ENCODE measurements at places on chromosomes 5 and 9. TPM values are rescaled to one million over a fixed set of nuclear protein-coding genes. Genes with fewer than 3 reads are reported as not detected.

Gene TMEM252
- not detected for total RNA-seq

GRCh38 chr5:36054647-36055046 lies 12.0 kb downstream of the UGT3A2 start:
- no peaks in the 10 kb centered on the region for H3K36me3 ChIP-seq
- H3K4me3 ChIP-seq: no peak overlapping the region
- H3K27me3 ChIP-seq: peaks cover 13% of the 10 kb centered on the region
- H3K27ac ChIP-seq: no peak overlapping the region

GRCh38 chr5:172336264-172336663 lies 52.7 kb upstream of the UBTD2 start:
- H3K36me3 ChIP-seq: no peaks in the 10 kb centered on the region
- no peaks in the 10 kb centered on the region for H3K4me1 ChIP-seq
- H3K4me3 ChIP-seq: no peak overlapping the region
- no peaks in the 10 kb centered on the region for H3K27me3 ChIP-seq

DNA sequence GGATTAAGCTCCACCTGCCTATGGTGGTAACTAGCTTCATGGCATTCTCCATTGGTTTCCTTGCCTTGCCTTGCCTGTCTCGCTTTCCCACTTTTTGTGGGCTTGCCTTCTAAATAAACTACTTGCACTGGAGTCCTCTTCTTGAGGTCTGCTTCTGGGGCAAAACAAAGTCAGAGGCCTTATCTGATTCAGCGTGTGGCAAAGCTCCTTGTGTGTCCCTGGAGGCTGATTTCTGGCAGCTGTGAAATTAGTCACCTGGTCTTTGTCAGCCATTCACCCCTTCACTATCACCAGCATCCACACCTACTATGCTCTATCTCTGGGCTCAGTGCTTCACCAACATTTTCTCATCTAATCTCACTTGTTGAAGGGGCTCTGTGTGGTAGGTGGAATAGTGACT lies 176.2 kb downstream of the SEC61B start:
- no peak overlapping the region for H3K27ac ChIP-seq
- H3K4me3 ChIP-seq: no peak overlapping the region
- no peaks in the 10 kb centered on the region for H3K36me3 ChIP-seq
- no peaks in the 10 kb centered on the region for H3K27me3 ChIP-seq
- H3K4me1 ChIP-seq: peaks cover 10% of the 10 kb centered on the region

- no peak for DNase-seq
- peaks cover 48% of the 10 kb centered on the region for H3K4me1 ChIP-seq
- H3K27ac ChIP-seq: no peak overlapping the region
- H3K27me3 ChIP-seq: no peaks in the 10 kb centered on the region
Measured at GRCh38 chr5:96075579-96076289, 114.1 kb upstream of the ELL2 start.

DNA sequence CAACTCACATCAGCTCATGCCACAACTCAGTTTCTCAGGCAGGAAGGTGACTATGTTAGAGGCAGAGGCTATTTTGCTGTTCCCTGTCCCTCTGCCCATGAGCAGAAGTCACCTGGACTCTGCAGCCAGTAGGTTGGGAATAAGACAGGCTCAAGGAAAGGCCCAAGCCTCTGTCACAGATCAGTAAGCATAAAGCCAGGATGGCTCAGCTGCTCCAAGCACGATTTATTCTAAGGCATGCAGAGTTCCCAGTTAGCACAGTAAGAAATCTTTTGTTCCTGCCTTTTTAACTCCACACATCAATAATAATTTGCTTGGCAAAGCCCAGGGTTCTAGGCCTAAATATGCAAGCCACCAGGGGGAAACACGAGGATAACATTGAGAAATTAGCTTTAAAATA lies 249.0 kb upstream of the ADRA1B start:
- no peaks in the 10 kb centered on the region for H3K36me3 ChIP-seq
- no peak overlapping the region for H3K4me3 ChIP-seq
- no peak for DNase-seq

DNA sequence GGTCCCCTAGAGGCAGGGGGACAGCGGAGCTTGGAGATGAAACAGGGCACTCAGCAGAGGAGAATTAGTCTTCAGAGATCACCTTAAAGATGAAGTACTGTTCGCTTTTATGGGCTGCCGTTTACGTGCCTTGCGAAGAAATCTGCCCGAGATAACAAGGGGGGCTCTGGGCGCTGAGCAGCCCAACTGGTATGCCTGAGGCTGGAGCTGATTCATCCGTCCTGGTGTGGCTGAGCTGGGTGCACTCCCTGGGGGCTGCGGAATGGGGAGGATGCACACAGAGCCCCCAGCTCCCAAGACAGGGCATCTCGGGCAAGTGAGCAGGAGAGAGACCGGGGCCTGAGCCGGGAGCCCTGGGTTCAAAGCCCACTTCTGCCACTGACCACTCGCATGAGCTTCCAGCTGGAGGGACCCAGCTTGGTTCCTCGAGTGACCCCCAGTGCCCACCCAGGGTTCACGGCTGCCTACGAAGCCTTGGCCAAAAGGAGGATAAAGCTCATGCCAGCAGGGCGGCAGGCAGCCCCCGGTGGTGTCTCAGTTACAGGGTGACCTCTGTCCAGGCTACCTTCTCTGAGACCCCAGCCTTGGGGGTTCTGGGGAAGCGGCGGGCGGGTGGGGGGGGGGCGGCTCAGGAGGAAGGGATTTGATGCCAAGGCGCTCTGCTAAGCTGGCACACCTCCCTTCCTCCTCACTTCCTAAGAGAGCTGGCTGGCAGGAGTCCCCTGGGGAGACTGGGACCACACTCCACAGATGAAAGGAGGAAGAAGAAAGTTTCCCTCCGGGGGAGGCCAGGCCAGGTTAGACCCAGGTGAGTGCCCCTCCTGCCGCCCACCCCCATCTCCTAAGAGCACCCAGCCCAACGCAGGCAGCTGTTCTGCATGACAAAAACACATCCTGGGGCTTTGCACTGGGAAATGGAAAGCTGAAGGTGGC lies 5.7 kb downstream of the FIBCD1 start:
- DNase-seq: peak; percentile 59
- H3K4me1 ChIP-seq: peaks cover 42% of the 10 kb centered on the region
- peaks cover 7% of the 10 kb centered on the region for H3K27me3 ChIP-seq
- no peaks in the 10 kb centered on the region for H3K36me3 ChIP-seq
- H3K27ac ChIP-seq: no peak overlapping the region

DNA sequence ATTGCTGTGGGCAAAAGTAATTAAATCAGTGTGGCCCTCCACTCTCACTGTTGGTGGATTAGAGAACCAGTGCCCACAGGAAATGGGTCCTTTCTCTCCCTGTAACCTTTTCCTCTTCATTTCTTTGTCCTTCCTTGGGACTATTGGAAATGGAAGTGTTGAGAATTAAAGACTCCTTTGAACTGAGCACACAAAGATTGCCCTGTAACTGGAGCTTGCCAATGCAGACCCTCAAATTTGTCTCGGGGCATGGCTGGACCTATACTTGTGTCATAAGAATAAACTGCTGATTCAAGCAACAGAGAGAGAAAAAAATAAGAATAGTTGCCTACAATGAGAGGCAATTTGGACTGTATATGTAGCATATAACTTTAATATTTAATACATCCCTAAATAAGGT lies 13.7 kb downstream of the KCNV2 start:
- no peak overlapping the region for H3K27ac ChIP-seq
- no peaks in the 10 kb centered on the region for H3K27me3 ChIP-seq
- DNase-seq: no peak
- H3K4me1 ChIP-seq: no peaks in the 10 kb centered on the region
- no peak overlapping the region for H3K4me3 ChIP-seq

DNA sequence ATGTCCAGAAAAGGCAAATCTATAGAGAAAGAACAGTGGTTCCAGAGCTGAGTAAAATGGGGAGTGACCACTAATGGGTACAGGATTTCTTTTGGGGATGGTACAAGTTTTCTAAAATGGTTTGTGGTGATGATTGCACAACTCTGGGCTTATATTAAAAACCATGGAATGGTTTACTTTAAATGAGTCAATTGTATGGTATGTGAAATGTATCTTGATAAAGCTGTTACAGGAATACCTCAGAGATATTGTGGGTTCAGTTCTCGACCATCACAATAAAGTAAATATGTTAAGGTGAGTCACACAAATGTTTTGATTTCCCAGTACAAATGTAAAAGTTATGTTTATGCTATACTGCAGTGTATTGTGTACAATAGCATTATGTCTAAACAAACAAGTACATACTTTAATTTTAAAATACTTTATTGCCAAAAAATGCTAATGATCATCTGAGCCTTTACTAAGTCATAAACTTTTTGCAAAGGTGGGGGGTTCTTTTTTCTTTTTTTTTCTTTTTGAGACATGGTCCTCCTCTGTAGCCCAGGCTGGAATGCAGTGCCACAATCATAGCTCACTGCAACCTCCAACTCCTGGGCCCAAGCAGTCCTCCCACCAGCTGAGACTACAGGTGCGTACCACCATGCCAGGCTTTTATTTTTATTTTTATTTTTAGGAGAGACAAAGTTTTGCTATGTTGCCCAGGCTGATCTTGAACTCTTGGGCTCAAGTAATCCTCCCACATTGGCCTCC lies 65.9 kb downstream of the SHOC1 start:
- no peaks in the 10 kb centered on the region for H3K36me3 ChIP-seq
- H3K27me3 ChIP-seq: no peaks in the 10 kb centered on the region
- DNase-seq: peak; percentile 8
- peak overlapping the region; percentile 22 for H3K4me3 ChIP-seq
- H3K27ac ChIP-seq: peak overlapping the region; percentile 71

DNA sequence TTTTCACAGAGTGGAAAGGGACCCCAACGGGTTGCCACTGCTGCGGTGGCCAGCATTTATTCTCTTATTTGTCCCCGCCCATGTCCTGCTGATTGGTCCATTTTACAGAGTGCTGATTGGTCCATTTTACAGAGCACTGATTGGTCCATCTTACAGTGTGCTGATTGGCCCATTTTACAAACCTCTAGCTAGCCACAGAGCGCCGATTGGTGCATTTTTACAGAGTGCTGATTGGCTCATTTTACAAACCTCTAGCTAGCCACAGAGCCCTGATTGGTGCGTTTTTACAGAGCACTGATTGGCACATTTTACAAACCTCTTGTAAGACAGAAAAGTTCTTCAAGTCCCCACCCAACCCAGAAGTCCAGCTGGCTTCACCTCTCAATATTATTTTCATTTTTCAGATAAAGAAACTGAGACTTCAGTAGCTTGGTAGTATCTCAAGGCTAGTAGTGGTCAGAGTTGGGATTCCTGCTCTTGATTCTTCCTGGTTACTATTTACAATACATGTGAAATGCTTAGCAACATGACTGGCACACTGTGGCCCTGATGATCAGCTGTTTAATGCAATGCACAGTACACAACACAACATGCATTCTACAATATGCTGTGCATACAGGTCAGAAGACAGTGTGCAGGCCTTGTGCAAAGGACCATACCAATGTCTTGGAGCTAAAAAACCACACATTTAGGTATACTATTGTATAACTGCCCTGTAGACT lies 63.6 kb upstream of the BOD1 start:
- no peaks in the 10 kb centered on the region for H3K27me3 ChIP-seq
- H3K4me3 ChIP-seq: no peak overlapping the region
- no peaks in the 10 kb centered on the region for H3K4me1 ChIP-seq
- H3K36me3 ChIP-seq: no peaks in the 10 kb centered on the region
- H3K27ac ChIP-seq: no peak overlapping the region
- no peak for DNase-seq

Gene ANKRD31
- 0.48 TPM for total RNA-seq
